ENCODE measurements at places on chromosomes 5 and 9. TPM values are rescaled to one million over a fixed set of nuclear protein-coding genes. Genes with fewer than 3 reads are reported as not detected.

GFPT2 gene
- polyA plus RNA-seq: 7.4 TPM

ESM1 gene
- polyA plus RNA-seq: not detected

GCNT4 gene
- not detected for polyA plus RNA-seq

PTGER4 gene
- 12.0 TPM for polyA plus RNA-seq

PCDHGA7 gene
- polyA plus RNA-seq: not detected

TNFAIP8 gene
- polyA plus RNA-seq: 1.1 TPM

SV2C gene
- polyA plus RNA-seq: 0.88 TPM

NR6A1 gene
- 2.6 TPM for polyA plus RNA-seq

RHOBTB3 gene
- polyA plus RNA-seq: 99.4 TPM

FBXO10 gene
- 13.8 TPM for polyA plus RNA-seq

CEP78 gene
- 64.9 TPM for polyA plus RNA-seq

Data from neural cell (in vitro differentiated cells).